ENCODE measurements at places on chromosomes 5 and 9. TPM values are rescaled to one million over a fixed set of nuclear protein-coding genes. Genes with fewer than 3 reads are reported as not detected.

GRCh38 chr9:107332883-107333282 is 49.8 kb downstream of the RAD23B start:
- no peaks in the 10 kb centered on the region for H3K4me1 ChIP-seq
- H3K27me3 ChIP-seq: no peaks in the 10 kb centered on the region
- no peak overlapping the region for H3K4me3 ChIP-seq
- no peak overlapping the region for H3K27ac ChIP-seq

The THBS4 gene
- 0.55 TPM for total RNA-seq

The HAVCR2 gene
- total RNA-seq: 6.6 TPM

DNA sequence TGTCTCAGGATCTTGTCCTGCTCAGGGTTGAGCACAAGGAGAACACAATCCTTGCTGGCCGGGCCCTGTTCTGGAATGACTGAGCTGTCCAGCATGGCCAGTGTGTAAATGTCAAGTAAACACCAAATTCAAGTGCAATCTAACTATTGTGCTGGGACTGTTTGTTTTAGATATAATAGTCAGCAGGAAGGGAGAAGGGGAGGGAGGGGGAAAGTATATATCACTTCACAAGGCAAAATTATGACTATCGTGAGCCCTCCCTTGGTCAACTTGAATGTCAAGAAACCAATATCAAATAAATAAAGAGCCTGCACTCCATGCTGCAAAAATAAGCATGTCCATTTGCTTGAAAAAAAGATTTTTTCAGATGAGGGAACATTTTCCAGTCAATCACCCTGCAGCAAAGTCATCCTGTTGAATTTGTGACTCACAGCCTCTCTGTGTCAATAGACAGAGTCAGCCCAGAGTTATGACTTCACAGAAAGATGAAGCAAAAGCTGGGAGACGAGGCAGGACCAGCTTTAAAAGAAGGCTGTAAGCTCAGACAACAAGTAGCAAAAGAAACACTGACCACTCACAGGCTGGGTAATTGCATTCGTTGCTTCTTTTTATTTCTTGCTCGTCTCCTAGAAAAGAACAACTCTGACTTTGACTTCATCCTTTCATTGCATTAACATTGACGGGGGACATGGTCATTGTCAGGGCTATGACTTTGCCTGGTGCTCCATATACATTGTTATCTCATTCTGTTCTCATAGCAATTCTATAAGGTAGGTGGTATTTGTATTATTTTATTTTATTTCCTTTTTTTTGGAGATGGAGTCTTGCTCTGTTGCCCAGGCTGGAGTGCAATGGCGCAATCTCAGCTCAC is 15.3 kb upstream of the KLF4 start:
- no peaks in the 10 kb centered on the region for H3K36me3 ChIP-seq
- no peaks in the 10 kb centered on the region for H3K4me1 ChIP-seq
- H3K27me3 ChIP-seq: no peaks in the 10 kb centered on the region
- no peak for DNase-seq
- no peak overlapping the region for H3K4me3 ChIP-seq
- H3K27ac ChIP-seq: no peak overlapping the region

DNA sequence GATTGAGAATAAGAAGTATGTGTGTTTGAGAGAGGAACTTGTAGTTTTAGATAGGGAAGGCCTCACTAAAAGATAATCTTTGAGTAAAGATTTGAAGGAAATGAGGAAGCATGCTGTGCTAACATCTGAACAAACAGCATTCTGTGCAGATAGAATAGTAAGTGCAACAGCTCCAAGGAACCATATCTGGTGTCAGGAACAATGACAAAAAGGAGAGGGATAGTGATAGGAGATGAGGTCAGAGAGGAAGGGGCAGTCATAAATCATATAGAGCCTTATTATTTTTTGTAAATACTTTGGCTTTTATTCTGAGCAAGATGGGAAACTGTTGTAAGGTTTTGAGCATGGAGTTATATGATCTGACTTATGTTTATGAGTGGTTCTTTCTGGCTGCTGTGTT is 3.8 kb downstream of the MRPL22 start:
- no peak for DNase-seq
- peaks cover 25% of the 10 kb centered on the region for H3K4me1 ChIP-seq
- peaks cover 8% of the 10 kb centered on the region for H3K36me3 ChIP-seq
- H3K4me3 ChIP-seq: no peak overlapping the region

The AQP7 gene
- total RNA-seq: not detected

The MARCOL gene
- total RNA-seq: not detected

The NDUFAF2 gene
- 46.8 TPM for total RNA-seq
